ENCODE measurements at places on chromosomes 11 and 22.

GRCh38 chr22:29331658-29332300 lies 16.3 kb upstream of the RASL10A start:
- no peak for DNase-seq

DNA sequence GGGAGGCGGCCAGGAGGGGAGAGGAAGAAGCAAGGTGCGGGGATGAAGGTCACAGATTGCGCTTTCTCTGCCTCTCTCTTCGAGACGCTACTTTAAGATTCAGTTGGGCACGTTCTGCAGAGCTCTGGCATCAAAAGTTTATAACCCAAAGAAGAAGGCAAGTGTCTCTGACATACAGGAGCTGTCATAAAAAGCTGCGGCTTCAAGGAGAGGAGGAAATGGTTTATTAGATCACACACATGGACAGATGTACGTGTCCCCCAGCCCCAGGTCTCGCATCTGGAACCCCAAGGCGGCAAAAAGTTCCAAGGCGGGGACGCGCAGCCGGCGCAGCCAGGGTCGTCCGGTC lies 589.0 kb downstream of the OPCML start:
- no peak for DNase-seq

GRCh38 chr11:11843211-11843621 lies 1.4 kb downstream of the USP47 start:
- DNase-seq = no peak

DNA sequence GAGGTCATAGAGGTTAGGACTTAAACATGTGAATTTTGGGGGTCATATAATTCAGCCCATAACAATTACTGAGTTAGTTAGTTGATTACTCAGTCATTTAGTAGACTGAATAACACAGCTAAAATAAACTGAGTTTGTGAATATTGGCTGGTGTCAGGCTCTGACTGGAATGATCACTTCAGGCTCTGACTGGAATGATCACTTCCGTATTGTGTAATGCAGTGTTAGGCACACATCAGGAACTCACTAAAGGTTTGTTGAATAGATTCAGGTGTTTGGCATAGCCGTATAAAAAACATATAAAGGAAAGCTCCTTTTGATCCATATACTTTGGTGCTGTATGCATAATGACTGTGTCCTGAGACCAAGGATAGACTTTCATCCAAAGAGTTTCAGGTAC lies 610.5 kb downstream of the INSC start:
- no peak for DNase-seq

DNA sequence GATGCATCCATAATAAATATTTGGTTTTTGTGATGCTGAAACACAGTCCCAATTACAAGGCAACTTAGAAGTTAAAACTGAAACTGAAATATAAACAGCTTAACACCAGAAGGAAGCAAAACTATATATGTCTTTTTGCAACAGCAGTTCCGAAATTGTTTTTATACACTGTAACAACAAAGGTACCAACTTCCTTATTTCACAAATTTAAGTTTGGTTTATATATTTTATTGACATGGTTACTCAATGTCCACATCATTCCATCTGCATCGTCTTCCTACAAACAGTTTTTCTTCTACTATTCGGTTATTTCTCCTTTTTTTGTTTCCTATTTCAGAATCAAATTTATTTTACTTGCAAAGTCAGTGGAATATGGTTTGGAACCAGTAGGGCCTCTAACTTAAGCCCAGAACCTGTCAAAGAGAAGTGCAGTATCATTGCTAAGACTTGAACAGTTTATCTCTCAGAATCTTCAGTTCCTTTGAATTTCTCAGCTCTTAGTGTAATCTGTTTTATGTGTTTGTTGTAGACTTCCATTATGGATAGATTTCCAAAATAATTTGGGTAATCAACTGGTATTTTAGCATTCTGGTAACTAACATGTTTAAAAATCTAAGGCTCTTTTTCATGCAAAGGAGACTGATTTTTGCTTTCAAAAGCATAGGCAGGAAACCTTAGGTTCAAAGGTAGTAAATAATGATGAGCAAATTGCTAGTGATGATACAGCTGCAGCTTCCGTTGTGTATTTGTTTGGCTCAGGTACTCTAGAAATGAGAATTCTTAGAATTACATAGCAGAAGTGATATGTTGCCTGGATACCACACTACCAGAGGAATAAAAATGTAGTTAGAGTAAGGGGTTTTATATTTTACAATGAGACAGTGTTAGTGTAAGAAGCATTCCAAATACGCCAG lies 8.2 kb upstream of the HSPA8 start:
- DNase-seq = no peak

DNA sequence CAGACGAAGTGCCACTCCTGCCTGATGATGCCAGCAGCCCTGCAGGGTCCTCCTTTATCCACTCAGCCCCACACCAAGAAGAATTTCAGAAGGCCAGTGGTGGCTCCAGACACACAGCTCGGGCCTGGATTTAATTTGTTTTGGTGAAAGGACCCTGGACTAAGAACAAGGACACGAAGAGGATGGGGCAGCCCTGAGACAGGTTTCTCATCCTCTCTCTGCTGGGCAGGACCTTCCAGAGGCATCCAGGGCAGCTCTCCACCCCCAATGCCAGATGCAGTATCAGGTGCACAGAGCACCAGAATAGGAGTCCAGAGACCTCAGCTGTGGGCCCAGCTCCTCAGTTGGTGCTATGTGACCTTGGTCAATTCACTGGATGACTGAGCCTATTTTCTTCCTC lies 72.0 kb downstream of the TRIM29 start:
- DNase-seq = no peak
